ENCODE measurements at places on chromosomes 3 and 15. TPM values are rescaled to one million over a fixed set of nuclear protein-coding genes. Genes with fewer than 3 reads are reported as not detected.

Gene HTR3E
- not detected for total RNA-seq

Gene RNF13
- total RNA-seq = 65.2 TPM

DNA sequence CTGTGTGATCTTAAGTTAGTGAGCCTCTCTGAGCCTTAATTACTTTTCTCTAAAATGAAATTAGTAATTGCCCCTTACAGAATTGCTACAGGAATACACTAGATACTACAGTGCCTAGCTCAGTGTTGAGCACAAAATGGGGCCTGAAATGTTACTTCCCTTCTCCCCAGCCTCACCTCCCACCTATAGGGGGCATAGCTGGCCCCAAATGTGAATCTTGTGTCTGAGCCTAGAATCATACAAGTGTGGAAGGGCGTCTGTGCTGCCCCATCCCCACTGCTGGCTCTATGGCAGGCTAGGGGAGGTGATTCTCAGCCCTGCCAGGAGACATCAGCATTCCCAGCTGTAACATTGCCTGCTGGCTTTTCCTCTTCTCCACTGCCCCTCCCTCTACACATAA, 42.7 kb downstream of the IFT122 start:
- H3K27me3 ChIP-seq = no peaks in the 10 kb centered on the region
- peaks cover 6% of the 10 kb centered on the region for H3K4me1 ChIP-seq
- no peak overlapping the region for H3K27ac ChIP-seq
- DNase-seq = no peak
- peaks cover 17% of the 10 kb centered on the region for H3K36me3 ChIP-seq

- no peak for DNase-seq
- H3K4me1 ChIP-seq = no peaks in the 10 kb centered on the region
- no peak overlapping the region for H3K4me3 ChIP-seq
- H3K27ac ChIP-seq = no peak overlapping the region
- no peaks in the 10 kb centered on the region for H3K36me3 ChIP-seq
Measured at GRCh38 chr15:26985050-26985449, 14.1 kb downstream of the GABRG3 start.
